ENCODE measurements at places on chromosomes 16 and 17.

DNA sequence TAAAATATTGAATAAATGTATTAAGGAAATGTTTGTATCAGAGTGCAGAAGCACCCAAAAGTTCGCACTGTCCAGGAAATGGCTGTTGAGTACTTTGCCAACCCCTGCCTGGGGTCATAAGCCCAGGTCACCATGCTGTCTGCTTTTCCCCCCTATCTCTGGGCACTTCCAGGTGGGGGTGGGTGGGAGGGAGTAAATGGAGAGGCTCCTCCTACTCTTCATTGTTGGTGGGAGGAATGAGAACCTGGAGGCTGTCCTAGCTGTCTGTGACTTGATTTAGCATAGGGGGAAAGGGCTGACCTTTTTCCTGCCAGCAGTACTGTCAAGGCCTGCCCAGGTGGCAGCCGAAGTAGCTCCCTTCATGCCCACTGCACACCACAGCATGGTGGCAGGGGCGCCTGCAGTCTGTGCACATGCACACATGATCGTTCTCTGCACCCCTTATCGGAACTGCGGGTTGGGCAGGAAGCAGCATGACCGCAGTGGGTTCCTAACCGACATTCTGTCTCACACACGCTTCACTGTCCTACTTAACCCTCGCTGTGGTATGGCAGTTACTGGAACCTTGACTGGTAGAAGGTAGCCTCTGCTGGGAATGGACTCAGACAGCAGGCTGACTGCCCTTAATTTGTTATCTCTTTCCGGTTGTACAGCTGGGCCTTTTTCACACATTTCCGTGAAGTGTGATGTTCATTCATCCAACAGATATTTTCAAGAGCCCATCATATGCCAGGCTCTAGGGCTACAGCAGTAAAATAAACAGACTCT is 41.5 kb downstream of the LDHD start:
- DNase-seq, result no peak

DNA sequence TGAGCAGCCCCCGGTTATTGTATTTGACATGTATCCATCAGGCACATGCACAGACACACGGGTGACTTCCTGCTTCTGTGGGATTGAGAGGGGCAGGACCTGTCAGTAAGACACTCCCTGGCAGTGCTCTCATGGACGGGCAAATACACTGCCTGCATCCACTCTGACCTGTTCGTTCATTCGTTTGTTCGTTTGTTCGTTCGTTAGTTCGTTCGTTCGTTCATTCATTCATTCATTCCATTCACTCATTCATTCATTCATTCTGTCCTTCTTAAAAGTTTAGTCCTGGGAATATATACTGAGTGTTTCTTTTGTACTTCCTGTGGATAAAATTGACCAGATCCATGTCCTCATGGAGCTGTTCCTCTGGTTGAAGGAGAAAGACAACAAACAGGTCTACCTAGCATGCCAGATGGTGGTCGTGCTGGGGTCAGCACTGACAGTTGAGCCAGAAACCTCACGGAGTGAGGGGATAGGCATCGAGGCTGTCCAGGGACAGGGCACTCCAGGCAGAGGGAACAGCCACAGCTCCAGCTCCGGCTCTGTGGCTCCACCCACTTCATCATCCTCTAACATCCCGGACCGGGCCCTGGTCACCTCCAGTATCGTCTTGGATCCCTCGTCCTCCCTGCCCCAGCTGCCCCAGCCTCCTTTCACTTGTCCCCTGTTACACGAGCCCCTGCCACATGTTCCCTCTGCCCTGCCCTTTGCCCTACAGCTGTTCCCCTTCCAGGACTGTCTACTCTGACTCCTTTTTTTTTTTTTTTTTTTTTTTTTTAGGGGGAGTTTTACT is 336.1 kb downstream of the CPPED1 start:
- no peak for DNase-seq

- DNase-seq, result no peak
These were observed 88.5 kb downstream of the SMG6 start for GRCh38 chr17:2214929-2215615.

DNA sequence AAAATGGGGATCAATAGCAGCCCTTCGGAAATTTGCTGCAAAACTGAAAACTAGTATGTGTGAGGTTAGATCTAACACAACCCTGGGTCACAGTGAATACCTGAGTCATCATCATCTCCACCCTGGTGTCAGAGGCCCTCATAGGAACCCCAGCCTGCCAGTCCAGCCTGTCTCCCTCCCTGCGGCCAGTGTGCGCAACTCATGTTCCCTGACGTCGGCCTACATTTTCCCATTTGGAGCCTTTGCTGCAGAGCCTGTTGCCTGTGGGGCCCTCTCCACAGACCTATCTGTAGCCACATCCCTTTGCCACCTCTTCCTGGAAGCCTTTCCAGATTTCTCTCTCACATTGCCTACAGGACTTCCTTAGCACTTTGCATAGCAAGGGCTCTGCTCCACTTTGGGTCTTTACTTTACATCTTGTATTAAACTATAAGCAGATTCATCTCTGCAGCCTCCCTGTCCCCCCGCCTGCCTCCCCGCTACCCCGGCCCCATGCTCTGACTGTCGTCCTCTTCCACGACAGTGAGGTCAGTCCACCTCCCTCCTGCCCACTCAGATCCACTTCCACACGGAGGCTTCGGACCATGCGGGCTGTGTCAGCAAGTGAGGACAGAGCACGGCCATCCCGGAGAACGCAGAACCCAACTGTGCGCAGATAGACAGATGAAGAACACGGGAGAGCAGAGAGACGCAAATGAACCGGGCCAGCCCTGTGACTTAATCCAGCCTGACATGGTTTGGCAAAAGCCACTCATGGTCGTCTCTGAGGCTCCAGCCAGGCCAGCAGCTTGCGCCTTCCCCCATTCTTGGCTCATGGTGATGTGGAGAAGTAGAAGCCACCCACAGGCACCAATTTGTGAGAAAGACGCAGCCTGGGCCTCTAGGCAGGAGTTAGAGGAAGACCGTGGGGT is 31.0 kb downstream of the NGFR start:
- no peak for DNase-seq

- DNase-seq, result no peak
These were observed 1.8 kb upstream of the EXOSC6 start for GRCh38 chr16:70253291-70254106.

- no peak for DNase-seq
These were observed 46.0 kb downstream of the LMF1 start for GRCh38 chr16:924806-925205.

DNA sequence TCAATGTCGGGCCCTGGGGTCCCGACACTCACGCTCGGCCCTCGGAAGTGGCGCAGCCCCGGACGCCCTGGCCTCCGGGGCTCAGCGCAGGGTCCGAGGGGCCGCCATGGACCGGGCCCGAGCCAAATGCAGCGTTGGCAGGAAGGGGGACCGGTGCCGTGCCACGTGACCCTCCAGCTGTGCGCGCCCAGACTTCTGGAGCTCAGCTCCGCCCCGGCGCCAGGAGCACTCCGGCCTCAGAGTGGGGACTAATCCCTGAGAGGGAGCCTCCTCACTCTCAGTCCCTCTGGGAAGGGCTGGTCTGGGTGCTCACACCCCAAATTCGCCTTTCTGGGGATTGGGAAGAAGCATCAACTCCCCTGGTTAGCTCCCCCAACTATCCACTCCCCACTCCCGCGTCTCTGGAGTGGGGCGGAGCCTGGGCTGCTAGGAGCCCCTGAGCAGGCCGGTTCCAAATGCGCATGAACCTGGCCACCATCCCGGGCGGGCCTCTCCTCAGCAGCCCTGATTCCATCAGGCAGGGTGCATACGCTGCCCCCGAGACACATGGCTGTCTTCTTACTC is at the start of gene B3GNT9:
Gene B3GNT9, minus strand, starts transcription at position 166 of the 564 bp plus-strand sequence. CDS start 513 bp downstream, outside the sequence.
- no peak for DNase-seq

DNA sequence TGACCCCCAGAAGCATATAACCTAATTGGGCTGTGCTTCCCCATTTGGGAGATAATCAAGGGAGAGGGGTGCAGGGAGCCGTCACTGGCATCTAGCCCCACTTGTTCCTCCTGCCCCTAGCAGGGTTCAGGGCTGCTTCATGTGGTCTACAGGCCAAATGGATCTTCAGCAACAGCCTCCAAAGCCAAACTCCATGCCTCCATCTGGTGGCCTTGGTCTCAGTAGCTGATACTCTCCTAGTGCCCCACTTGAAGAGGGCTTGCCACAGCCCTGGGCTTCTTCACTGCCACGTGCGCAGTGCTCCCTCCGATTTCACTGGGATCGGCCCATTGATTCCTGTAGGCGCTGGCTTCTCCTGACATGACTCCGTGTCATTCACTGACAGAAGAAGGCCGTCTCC is 24.6 kb downstream of the LYRM9 start:
- DNase-seq, result no peak

GRCh38 chr16:75323933-75324332 is 72.5 kb upstream of the BCAR1 start:
- DNase-seq, result no peak

DNA sequence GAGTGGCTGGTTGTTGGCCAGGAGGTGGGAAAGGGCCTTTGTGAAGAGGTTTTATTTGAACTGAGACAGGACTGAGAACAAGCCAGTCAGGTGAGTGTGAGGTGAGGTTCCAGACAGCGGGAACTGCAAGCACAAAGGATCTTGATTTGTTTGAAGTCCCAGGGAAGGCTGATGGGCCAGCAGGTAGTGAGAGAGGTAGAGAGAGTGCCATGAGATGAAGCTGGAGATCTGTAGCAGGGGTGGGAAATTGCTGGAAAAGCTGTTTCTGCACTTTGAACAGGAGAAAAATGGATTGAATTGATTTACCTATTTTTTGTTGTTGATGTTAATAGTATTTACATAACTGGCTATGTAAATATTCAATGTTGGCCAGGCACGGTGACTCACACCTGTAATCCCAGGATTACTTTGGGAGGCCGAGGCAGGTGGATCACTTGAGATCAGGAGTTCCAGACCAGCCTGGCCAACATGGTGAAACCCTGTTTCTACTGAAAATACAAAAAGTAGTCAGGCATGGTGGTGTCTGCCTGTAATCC is 7.7 kb upstream of the DCTPP1 start:
- DNase-seq, result no peak

DNA sequence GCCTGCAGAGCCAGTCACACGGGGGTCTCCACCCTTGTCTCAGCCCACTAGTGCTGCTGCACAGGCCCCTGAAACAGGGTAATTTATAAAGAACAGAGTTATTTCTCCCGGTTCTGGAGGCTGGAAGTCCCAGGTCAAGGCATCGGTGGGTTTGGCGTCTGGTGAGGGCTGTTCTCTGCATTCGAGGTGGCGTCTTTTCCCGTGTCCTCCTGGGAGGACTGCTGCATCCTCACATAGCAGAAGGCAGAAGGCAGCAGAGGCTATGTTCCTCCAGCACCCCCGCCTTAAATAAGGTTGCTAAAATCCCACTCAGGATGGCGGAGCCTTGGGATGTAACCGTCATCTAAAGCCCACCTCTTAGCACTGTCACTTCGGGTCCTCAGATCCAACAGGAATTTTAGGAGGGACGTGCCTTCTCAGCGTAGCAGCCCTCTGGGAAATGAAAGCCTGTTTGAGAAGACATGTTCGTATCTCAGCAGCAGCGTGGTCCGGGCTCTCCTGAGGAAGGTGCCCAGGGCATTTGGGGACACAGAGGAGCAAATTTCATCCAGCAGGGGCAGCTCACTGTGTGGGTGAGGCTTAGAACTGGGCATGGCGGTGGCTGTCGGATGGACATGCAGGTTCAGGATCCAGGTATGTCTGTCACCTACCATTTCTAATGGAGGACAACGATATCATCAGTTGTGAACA is 221.6 kb upstream of the CHMP6 start:
- DNase-seq, result no peak

DNA sequence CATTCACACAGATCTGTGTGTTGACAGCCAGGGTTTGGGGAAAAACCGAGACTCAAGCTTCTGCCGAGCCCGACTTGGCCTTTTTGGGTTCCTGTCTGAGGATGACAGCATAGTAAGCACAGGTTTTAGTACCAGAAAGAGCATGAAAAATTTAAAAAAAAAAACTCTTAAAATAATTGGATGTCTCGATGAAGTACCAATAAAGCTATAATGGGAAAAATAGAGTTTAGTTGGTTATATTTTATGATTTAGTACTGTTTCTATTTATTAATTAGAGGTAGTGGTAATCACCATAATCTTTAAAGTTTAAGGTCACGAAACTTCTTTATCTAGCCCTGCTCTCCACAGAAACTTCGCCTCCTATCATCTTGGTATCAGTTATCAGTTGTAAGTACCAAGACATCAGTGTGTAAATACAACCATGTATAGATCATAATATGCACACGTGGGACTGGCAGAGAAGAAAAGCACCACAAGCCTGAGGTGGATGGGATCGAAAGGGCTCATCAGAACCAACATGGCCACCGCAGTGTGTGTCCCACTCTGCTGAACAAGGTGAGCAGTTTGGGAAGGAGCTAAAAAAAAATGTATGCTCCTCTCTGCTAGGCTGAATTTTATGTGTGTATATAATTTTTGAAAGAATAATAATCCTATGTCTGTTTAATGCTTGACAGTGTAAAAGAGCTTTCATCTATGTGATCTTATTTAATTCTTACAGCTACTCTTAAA is 14.4 kb upstream of the EEF2K start:
- DNase-seq, result no peak

DNA sequence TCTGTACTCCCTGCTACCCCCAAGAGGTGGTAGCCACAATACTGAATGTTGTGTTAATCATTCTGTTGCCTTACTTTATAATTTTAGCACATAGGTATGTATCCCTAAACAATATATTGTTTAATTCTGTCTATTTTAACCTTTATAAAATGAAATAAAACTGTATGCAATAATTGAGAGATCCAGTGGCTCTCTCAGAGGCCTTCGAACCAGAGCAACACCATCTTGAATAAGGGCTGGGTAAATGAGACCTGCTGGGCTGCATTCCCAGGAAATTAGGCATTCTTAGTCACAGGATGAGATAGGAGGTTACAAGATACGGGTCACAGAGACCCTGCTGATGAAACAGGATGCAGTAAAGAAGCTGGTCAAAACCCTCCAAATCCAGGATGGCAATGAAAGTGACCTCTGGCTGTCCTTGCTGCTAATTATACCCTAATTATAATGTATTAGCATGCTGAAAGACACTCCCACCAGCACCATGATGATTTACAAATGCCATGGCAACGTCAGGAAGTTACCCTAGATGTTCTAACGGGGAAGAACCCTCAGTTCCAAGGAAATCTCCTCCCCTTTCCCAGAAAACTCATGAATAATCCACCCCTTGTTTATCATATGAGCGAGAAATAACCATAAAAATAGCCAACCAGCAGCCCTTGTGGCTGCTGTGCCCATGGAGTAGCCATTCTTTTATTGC is 2.0 kb upstream of the CANT1 start:
- DNase-seq, result no peak

DNA sequence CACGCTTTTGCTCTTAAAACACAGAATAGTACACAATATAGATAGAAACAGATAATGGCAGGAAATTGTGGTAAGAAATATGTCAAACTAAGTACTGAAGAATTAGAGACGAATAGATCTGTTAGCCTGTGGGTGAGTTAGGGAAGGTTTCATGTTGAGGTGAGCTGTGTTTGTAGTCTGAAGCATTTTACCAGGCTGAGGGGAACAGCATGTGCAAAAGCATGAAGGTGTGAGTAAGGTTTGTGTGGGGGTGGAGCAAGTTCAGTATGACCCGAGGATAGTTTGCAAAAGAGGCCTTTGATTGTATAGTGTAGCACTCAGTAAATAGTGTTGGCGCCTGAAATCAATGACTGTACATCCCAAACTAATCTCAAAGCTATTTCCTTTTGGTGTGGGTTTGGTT is 13.8 kb downstream of the IGSF6 start:
- DNase-seq, result peak; percentile 31

GRCh38 chr17:57259306-57259705 is 3.0 kb downstream of the MSI2 start:
- DNase-seq, result no peak

GRCh38 chr17:13415871-13416416 is 185.8 kb downstream of the HS3ST3A1 start:
- peak; percentile 85 for DNase-seq

Measured in non-pigmented ciliary epithelial cell (primary cell).